ENCODE measurements at places on chromosomes 13 and 19.

DNA sequence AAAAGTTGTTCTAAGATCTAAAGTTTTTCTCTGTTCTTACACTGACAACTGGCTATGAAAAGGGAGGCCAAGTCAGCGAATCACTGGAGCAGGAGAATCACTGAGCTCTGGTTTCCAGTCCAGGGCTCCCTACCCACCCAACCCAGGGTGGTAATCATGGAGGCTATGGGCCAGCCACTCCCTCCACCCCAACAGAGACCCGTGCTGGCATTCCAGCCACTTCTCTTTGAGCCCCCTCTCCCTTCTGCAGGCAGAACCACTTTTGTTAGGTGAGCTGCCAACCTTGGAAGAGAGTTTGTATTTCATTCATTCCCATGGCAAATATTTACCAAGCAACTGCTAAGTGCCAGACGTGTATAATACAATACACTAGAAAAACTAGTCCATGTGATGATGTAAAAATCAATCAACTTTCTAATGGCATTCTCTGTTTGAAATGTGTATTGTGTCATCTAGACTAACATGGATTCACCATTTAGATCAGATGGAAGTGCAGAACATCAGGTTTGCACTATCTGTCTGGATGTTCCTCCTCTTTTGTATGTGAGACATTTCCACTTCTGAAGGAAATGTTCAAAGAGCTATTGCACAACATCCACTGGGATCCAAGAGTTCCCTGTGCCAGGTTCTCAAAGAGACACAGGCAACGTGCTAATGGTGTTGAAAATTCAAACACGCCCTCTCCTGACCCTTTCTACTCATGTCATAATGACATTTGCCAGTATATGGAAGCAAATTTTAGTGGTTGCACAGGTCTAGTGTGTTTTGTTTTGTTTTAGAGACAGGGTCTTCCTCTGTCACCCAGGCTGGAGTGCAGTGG lies 5.3 kb downstream of the MLNR start:
- peak; percentile 2 for DNase-seq

- DNase-seq, result no peak
Measured at GRCh38 chr13:89852570-89852969, 1494.9 kb upstream of the MIR17HG start.

- DNase-seq, result no peak
Measured at GRCh38 chr19:18871543-18871942, 24.4 kb downstream of the CERS1 start.

DNA sequence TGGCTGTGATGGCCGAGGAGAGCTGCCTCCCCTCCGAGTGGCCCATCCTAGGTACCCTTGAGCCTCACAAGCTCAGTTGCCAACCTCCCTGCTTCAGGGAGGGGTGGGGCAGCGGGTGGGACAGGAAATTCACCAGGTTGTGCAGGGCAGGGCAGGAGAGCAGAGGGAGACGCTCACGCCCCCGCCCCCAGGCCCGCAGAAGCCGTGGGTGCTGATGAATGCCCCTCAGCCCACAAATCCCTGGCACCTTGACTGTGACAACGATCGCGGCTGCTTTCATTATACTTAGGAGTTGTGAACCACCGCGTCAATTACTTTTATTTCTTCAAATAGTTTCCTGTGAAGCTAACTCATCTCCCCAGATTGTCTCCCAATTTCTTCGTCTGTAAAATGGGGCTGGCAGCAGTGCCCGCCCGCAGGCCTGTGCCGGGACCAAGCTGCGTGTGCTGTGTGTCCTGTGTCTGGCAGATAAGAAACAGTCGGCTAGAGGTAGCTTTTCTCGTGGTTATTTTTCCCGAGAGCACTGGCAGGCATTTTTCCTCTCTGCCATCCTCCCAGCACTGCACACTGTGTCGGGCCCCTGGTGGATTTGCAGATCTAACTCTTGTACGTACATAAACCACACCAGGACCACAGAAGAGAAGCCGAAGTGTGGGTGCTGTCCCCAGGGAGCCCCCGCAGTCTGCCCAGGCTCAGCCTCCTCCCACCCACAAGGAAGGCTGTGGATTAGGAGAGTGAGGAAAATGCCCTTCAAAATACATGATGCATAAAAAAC lies 7.9 kb upstream of the RASA3 start:
- no peak for DNase-seq

GRCh38 chr13:110472904-110473563 lies 88.5 kb downstream of the RAB20 start:
- no peak for DNase-seq
